ENCODE measurements at places on chromosomes 5 and 9.
A peak's percentile ranks its signal among the peaks of the same experiment; 100 is the strongest.

- DNase-seq = no peak
Observed at GRCh38 chr5:61666064-61666621, 334.1 kb downstream of the ZSWIM6 start.

DNA sequence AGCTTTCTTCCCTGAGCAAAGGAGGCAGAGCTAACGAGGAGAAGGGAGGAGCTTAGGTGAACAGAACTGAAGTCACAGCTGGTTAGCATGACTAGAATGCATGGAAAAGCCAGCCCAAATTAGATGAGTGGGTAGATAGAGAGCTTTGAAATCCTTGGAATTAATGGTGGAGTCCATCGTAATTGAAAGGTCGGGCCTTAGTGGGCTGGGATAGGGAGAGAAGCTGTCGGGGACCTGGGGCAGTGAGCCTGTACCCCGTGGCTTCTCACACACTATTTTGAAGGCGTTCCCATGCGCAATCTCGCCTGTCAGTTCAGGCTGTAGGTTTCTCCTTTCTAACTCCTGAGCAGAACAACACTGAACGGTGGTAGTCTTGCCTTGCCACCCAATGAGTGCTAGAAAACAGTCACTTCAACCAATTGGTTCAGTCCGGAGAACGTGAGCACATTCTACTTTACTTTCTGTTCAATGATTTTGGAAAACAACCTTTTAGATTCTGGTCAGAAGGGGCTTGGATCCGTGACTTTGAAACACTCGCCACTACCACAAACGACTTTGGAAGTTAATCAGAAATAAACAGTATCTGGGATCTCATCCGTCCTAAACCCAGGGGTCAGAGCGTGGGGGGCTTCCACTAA is 655 bp upstream of the RAI14 start:
- peak; percentile 55 for DNase-seq

DNA sequence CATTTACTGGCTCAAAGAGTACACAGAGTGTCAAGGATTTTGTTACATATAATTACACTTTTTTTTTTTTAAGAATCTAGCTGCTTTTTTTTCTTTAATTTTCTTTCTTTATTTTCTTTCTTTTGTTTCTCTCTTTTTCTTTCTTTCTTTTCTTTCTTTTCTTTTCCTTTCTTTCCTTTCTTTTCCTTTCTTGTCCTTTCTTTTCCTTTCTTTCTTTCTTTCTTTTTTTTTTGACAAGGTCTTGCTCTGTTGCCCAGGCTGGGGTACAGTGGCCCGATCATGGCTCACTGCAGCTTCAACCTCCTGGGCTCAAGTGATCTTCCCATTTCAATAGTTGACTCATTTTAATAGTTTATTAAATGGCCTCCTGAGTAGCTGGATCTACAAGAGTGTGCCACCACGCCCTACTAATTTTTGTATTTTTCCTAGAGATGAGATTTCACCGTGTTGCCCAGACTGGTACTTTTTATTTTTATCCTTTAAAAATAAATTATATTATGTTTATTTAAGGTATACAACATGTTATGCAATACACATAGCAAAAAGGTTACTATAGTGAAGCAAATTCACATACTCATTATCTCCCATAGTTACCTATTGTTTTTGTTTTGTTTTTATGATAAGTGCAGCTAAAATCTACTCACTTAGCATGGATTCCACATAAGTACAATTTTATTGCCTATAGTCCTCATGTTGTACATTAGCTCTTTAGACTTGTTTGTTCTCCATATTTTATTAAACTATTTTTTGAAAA is 381.5 kb upstream of the KLF4 start:
- DNase-seq = no peak

GRCh38 chr5:140341591-140341990 is 4.8 kb downstream of the HBEGF start:
- DNase-seq = no peak

GRCh38 chr5:159123700-159124099 is 24.0 kb upstream of the EBF1 start:
- no peak for DNase-seq

GRCh38 chr9:83466877-83467276 is 71.3 kb downstream of the FRMD3 start:
- DNase-seq = no peak

GRCh38 chr5:52837591-52838001 is 49.9 kb downstream of the ITGA1 start:
- no peak for DNase-seq

GRCh38 chr5:136191304-136192014 is 1.5 kb downstream of the SMIM32 start:
- peak; percentile 39 for DNase-seq

GRCh38 chr9:108162664-108163063 is 673.1 kb upstream of the KLF4 start:
- DNase-seq = no peak

DNA sequence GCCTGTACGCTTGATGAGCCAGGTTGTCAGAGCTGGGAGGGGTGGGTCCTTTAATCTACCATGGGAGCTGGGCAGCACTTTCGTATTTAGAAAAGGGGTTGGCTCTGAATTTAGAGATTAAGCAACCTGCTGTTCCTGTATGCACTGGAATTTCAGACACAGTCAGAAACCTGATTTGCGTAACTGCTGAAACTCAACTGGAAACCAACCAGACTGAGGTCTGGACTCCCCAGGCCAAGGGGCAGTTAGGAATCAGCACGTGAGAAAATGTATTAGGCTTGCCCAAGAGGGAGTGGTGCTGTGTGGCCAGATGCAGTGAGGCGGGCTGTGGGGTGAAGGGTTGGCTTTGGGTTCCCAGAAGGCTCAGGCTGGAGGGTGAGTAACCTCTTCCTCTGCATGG is 235.0 kb downstream of the GOLPH3 start:
- no peak for DNase-seq

GRCh38 chr9:91143162-91143561 is 218.6 kb downstream of the AUH start:
- no peak for DNase-seq

GRCh38 chr9:17519761-17520160 is 59.1 kb upstream of the SH3GL2 start:
- DNase-seq = no peak

GRCh38 chr5:88702332-88702731 is 180.7 kb downstream of the MEF2C start:
- no peak for DNase-seq

DNA sequence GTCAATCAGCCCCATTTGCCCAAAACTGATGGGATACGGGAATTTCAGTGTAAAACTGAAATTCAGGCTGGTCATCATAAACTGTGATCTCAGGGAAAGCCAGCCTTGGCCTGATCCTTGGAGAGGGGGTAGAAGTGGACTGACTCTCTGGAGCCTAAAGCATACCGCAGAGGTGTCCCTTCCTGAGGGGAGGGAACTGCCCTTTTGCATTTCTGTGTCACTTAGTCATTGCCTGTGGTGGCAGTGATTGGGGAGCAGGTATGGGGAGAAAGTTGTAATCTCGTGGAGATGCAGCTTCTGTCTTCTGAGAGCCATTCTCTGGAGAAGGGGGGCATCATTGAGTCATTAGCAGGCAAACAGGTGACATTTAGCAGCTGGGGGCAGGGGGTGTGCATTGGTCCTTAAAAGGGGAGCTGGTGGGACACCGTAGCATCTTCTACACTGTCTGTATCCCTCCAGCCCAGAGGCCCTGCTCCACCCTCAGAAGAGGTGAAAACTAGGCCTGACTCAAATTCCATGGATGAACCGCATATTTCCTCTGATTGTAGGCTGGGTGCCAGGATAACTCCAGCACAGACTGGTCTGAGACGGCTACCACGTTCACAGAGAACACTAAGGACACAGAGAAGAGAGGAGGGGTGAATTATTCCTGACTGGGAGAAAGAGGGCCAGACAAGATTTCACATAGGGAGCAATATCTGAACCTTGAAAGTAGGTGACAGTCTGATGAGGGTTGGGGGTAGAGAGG is 143.3 kb downstream of the SEC61B start:
- peak; percentile 46 for DNase-seq

DNA sequence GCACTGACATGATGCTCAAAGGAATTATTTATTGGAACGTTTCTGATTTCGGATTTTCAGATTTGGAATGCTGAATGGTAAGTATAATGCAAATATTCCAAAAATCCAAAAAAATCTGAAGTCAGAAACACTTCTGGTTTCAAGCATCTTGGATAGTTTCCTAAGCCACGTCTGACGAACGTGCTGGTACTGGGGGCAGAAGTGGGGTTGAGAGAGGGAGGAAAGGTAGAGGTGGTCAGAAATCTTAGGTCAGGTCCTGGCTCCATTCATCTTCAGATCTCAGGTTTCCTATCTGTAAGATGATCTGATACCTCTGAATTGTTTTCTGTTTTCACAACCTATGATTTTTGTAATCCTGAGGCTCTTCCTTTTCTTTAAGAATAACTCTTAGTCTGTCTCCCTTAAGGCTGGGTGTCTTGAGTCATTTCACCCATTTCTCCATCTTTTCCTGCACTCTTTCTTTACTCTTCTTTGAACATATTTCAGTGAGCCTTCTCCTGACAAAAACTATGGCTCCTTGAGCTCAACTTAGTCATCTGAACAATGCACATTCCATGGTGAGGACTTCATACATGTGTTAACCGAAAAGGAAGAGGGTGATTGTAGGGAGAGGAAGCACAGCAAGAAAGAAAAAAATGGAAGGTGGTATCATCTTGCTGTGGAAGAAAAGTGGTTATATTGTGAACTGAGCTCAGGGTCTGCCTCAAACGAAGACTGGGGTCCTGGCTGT is 3.3 kb downstream of the SGCD start:
- no peak for DNase-seq

DNA sequence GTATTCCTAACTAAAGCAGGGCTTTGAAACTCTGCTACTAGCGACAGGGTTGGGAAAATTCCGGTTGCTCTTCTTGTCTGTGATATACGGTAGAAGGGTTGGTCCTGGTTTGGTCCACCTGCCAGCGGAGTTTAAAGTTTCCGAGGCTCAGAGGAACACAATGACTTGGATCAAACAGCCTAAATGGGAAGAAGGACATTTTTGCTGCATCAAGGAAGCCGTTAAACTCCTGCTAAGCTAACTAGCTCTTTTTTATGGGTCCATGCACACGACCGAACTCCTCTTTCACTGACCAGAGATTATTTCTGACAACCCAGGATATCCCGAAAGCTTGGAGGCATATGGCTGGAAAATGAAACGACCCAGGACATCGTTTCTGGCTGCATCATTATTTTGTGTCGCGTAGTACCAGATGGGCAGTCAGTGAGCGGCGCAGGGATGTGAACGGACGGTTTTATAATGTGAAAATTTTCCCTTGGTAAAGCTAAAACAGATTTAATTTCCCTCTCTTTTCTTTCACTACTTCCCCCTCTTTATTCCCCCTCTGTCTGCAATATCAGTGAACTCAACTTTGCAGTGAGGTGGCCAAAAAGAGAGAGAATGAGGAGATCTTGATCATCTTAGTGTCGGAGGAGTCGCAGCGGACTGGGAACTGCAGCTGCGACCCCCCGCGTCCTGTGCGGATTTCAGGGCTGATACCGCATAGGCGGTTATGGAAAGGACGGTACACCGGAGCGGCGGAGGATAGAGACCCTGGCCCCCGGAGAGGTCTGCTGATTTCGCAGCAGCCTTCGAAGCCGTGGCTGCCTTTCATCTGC is at the start of gene LURAP1L:
Gene LURAP1L, plus strand, starts transcription at position 160 of the 818 bp plus-strand sequence. CDS start 696 bp downstream, outside the sequence.
- no peak for DNase-seq

DNA sequence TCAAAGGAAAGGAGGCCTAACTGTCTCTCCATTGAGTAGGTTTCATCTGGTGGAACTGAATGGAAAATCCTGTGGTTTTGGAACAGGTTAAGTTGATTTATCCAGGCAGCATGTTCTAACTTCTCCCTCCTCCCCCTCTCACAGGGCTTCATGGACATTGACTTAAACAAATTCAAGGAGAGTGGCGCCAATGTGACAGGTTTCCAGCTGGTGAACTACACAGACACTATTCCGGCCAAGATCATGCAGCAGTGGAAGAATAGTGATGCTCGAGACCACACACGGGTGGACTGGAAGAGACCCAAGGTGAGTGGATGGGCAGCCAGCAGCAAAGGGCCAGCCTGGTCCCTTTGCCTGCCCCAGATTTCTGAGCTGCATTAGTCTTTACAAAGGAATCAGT is 183.9 kb downstream of the GRIA1 start:
- no peak for DNase-seq

- no peak for DNase-seq
Observed at GRCh38 chr5:136769093-136769492, 403.7 kb upstream of the TRPC7 start.

DNA sequence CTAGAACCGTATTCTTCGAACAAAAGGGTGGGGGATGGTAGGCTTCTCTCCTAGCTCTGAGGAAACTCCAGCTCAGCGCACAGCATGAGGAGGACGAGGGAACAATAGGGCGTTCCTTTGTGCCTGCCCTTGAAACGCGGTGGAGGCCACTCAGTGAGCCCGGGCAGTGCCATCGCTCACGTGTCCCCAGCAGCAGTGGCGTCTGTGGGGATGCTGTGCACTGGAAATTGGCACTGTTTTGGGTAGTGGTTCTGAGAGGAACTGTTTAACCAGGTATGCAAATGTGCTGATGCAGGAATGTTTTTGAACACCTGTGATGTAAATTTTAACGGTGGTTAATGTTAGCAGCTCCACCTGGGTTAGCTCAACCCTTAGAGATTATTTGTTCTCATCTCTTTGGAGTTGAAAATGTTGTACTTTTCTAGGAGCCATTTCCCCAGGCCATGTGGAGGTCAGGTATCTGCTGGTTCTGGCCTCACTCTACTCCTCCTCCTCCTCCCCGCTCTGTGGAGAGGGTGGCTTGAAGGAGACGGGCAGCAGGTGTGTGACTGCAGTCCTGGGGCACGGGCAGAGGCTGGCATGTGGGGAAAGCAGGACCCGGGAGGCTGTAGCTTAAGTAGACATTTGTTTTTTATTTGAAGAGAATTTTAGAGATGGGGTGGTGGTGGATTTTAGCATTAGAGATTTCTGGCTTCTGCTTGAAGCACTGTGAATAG is 48.3 kb downstream of the EHMT1 start:
- no peak for DNase-seq

DNA sequence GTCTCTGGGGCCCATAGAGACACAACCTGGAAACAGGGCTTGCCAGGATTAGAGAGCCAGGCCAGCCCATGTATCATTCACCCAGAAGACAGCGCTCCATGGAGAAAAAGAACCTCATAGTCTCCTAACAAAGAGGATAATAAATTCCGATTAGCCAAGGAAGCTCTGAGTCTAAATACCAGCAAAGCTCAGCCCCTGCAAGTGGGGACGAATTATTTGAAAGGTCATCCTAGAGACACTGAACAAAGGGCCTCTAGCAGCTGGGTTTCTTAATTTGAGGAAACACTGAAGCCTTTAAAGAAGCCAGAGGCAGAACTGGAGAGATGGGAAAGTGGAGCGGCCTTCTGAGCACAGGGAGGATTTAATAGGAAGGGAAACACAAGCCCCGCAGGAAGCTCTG is 287.1 kb upstream of the ZNF462 start:
- DNase-seq = no peak

DNA sequence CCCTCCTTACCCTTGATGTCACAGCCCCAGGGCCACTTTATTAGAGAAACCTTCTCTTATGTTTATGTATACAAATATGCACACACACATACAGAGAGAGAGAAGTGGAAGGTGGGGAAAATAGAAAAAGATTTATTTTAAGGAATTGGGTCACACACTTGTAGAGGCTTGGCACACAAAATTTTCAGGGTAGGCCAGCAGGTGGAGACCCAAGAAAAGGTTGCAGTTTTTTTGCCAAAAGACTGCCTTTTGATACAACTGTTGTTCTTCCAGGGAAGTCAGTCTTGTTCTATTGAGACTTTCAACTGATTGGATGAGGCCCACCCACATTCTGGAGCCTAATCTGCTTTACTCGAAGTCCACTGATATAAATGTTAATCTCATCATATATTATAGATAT is 131.1 kb upstream of the PPP1R2B start:
- no peak for DNase-seq

- no peak for DNase-seq
Observed at GRCh38 chr5:87339986-87340385, 72.3 kb downstream of the RASA1 start.
